ENCODE measurements at places on chromosomes 11 and 22. TPM values are rescaled to one million over a fixed set of nuclear protein-coding genes. Genes with fewer than 3 reads are reported as not detected.

The MPZL3 gene
- 4.2 TPM for total RNA-seq

The MAP4K2 gene
- 21.9 TPM for total RNA-seq

The MS4A12 gene
- not detected for total RNA-seq

The CD44 gene
- total RNA-seq: 4.6 TPM

DNA sequence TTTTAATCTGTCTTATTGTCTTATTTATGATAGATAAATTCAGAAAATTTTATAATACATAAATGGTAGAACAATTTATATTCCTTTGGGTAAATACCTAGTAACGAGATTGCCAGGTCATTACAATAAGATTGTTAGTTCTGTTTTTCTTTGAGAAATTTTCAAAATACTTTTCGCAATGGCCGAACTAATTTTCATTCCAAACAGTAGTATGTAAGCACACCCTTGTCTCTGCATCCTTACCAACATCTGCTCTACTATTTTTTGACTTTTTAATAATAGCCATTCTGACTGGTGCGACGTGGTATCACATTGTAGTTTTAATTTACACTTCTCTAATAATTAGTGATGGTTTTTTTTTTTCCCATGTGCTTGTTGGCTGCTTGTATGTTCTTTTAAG, 351.4 kb upstream of the LUZP2 start:
- no peak for DNase-seq

- no peak for DNase-seq
These were observed 108.4 kb upstream of the TIMP3 start for GRCh38 chr22:32693102-32693501.

- DNase-seq: no peak
These were observed 7.9 kb upstream of the GAB2 start for GRCh38 chr11:78425399-78426070.

DNA sequence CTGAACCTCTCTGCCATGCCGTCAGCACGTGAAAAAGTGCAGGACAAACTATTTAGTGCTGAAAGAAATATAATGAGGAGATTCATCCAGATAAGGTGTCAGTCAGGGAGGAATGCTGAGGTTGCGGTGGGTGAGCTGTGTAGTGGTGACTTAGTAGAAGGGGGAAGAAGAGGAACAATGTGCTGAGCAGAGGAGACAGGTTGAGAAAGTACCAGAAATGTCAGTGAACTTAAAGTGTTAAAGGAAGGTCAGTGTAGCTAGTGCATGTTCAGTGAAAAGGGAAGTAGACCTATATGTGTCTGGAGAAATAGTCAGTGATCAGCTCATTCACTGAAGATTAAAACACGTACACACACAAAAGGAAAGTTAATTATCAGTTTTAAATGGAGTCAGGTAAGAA, 237.6 kb upstream of the CCDC179 start:
- DNase-seq: no peak

DNA sequence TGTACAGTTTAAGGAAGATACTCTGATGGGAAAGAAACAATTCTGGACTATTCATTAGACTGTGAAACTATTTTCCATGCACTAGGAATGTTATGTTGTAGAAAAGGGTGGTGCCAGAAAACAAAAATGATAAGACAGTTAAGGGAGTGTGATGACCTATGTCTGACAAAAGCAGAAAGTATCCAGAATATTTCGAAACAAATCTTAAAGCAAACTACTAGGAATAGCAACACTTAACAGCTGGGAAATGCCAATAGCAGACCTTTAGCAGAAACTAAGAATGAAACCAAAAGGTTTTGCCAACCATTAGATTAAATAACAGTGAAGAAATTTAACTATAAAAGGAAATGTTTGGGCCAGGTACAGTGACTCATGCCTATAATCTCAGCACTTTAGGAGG, 3.3 kb upstream of the ARHGAP20 start:
- no peak for DNase-seq

- peak; percentile 93 for DNase-seq
These were observed 102.7 kb downstream of the BRD1 start for GRCh38 chr22:49724893-49725489.

DNA sequence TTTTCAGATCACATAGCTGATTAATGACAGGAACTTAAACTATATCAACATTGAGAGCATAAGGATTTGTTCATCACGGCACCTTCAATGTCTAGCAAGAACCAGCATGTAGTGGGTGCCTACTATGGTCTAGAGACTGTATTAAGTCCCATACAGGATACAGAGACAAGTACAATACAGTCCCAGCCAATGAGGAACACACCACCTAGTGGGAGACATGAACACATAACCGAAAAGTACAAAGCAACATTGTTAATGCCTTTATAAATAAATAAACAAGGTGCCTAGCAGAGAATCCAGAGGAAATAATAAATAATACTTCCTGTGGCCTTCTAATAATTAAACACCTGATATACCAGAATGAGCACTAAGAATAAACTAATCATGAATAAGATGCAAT, 87.7 kb upstream of the OPCML start:
- no peak for DNase-seq

DNA sequence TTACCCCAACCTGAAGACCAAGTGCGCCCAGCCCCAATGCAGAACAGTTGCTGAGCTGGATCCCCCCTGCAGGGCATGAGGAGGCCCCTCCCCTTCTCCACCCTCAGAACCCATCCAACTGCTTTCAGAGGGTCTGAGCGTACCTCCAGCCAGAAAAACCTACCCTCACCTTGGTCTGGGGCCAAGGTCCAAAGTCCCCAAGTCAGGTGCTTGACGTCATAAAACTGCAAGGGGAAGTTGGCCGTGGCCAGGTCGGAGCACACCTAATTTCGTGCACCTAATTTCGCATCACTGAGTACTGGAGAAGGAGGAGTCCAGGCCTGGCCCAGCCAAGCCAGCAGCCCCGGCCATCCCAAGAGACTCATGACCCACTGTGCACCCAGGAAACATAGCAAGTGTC, 289.8 kb downstream of the CTTN start:
- DNase-seq: no peak
